Stimulated activated naive CD8-positive, alpha-beta T cell treated with anti-CD3 and anti-CD28 coated beads, Interleukin-15, Interleukin-2, amounts not matched to agents 100 U/mL and 50 U/mL, for 24 hours (primary cell): ENCODE measurements at places on chromosomes 3 and 15.

- no peak for DNase-seq
These were observed 96.2 kb upstream of the KCNMB2 start for GRCh38 chr3:178440043-178440442.

DNA sequence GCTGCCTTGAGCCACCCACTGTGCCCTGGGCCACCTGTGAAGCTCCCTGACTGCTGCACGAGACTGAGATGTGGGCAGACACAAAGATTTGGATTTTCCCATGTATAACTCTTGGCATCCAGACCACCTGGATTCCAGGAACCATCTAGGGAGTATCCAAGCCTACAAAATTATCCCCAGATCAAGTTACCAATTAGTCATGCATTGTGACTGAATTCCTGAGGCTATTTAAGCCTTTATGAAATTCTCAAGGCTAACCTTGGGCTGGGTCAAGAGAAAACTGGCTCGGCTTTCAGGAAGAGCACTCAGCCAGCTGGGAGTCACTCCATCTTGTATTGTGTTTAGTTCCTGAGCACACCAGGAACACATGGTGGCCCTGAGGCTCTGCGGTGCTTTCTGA is 13.3 kb upstream of the ATP13A5 start:
- no peak for DNase-seq

DNA sequence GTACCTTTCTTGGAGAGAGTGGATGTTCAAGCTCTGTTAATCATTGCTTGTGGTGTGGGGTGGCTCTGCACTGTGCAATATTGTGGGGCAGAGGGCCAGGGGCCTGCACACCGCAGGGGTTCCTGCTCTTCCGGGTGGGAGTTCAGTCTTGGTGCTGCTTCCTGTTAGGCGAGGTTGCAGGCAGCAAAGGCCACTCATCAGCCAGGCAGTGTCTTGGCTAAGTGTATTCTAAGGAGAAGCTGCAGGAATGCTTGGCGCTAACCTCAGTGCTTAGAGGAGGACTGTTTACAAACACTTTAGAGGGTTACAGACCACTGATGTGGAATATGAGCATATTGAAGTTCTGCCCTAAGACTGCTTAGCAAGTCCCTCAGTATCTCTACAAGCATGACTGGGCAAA is 81.7 kb downstream of the CEP63 start:
- DNase-seq: no peak

DNA sequence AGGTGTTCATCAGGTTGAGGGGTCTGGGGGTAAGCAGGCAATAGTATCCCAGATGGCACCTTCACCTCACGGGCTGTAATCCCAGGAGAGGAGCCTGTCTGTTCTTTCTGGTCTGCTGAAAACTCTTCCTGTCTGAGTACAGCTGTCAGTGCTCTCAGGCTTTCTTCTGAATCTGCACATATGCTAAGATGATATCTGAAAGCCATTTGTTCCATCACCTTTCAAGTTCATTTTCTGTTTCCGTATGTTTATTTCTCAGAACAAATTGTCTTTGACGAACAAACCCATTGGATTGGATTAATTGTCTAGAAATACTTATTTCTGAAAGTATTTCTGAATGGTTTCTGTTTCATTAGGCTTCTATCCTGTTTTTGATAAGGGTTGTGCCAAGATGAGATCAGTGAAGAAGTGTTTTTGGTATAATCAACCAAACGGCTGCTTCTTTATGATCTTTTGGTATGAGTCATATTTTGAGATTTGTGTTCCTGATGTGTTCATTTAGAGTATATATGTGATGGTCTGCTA is 13.3 kb downstream of the ZNF592 start:
- no peak for DNase-seq

DNA sequence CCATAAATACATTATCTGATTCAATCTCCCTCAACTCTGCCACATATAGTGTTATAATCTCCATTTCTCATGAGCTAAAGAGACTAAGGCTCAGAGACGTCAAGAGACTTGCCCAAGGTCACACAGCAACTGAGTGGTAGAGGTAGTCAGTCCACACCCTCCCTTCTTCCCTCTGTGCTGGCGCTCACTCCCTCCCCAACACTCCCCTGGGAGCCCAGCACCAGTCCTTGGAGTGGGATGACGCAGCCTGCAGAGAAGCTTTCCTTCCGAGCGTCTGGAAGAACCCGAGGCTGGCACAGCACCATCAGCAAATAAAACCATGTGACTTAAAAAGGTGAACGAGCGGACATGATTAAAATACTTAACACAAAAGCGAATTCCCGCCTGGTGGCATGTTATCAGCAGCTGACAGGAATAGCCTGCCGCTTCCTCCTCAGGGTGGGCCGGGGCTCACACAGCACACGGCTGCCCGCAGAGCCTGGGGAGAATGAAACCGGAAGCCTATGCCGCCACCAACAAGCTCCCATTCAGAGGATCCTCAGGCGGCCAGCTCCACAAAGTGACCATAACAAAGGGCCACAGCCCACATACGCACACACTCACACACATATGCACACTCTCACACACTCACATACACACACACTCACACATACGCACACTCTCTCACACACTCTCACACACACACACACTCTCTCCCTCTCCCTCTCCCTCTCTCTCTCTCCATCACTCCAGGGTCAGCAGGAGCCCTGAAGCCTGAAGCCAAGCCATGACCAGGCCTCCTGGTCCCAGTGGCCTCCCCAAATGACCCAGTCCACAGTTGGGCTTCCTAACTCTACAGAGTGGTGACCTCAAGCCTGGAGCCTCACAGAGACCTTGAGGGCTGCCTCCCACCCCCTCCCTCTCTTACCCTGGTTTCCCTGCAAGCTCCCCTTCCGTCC is 120.5 kb downstream of the XXYLT1 start:
- peak; percentile 42 for DNase-seq

DNA sequence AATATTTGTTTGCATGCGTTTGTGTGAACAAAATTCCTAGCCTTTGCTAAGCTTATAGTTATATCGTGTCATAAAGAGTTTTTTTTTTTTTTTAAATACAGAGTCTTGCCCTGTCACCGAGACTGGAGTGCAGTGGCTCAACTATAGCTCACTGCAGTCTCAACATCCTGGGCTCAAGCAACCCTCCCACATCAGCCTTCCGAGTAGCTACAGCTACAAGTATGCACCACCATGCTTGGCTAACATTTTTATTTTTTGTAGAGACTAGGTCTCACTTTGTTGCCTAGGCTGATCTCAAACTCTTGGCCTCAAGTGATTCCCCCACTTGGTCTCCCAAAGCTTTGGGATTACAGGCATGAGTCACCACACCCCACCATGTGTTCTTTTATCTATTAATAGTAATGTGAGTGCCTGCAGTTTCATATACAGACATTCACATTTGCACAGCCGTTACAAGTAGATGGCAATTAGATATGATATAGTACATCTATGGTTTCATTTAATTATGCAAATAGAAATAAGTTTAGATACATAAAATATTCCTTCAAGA is 848.6 kb downstream of the PDCD6IP start:
- DNase-seq: no peak

DNA sequence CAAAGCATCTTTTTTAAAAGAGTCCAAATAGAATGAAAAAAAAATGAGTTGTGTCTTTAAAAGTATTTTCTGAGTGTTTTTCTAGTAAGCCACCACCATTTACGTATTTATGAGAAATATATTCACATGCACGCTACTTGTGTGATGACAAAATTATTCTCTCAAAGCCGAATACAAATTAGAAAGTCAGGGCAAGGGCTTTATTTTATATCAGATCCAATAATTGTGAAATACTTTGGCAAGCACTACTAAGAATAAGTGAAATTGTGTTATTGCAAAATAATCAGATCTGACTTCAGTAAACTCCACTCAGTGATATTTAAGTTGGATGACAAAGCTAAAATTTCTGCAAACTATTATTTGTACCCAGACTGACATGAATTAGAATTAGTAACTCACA is 589.3 kb upstream of the KCNMB2 start:
- no peak for DNase-seq

GRCh38 chr3:144032531-144033239 is 61.1 kb downstream of the DIPK2A start:
- no peak for DNase-seq

DNA sequence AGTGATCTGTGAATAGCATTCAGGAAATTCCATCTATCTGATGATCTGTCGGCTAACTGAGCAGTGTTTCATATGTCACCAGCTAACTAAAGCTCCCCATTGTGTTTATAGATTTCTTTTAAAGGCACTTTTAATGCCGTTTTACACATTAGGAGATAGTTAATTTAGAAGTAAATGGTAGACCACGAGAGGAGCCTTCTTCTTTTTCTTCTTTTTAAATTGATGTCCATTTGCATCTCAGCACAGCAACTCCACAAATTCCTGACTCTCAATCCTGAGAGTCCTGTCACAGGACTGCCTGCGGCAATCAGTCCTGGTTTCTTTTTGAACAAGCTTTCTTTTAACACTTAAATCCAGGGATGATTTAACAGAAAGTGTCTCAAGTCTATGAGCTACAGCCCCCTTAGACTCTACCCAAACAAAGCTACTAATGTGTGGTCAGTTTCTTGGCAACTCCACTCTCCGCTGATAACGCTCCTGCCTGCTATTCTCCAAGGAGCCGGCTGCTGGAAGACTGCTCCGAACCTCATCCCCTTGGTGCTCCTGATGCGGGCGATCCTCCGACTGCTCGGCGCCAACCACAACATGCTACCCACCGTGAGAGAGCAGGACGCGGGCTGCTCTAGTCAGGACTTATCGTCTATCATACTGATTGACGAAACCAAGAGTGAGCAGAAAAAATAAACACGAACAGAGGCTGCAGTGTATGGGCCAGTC is 421.4 kb downstream of the MECOM start:
- DNase-seq: no peak

DNA sequence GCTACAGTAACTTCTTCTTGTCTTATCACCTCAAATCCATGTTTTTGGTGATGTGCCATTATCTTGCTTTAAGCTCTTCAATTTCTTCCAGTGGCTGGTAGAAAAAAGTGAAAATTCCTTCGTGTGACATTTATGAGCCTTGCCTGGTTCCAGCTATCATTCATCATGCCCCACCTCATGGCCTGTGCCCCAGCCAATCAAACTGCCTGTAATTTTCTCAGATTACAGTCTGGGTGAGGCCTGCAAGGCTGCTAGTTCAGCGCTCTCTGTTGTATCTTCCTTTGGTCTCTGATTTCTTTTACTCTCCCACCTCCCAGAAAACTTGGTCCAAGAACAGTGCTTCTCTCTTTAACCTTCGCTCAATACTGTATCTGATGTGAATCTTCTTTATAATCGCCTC is 249.3 kb upstream of the ZNF717 start:
- no peak for DNase-seq

- DNase-seq: no peak
These were observed 46.3 kb upstream of the MFGE8 start for GRCh38 chr15:88959445-88959844.

GRCh38 chr3:20523293-20523692 is 337.3 kb upstream of the SGO1 start:
- no peak for DNase-seq

GRCh38 chr3:46221391-46221790 is 13.3 kb upstream of the CCR1 start:
- DNase-seq: no peak

DNA sequence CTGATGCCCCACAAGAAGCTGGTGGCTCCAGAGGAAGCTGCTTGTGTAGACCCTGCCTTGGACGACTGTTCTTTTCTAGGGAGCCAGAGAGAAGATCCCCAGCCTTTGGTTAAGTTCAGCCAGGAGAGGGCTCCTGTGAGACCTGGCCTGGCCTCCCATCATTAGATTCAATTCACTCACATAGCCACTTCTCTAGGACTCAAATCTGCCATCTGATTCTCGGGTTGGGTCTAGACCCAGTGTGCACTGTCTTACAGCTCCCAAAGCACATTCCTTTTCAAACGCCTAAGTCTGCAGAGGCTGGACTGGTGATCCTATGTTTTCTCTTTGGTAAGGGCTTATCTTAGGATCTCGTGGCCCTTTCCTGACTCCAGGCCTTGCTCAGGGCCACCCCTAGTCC is 81.7 kb upstream of the NPHP3 start:
- DNase-seq: no peak

DNA sequence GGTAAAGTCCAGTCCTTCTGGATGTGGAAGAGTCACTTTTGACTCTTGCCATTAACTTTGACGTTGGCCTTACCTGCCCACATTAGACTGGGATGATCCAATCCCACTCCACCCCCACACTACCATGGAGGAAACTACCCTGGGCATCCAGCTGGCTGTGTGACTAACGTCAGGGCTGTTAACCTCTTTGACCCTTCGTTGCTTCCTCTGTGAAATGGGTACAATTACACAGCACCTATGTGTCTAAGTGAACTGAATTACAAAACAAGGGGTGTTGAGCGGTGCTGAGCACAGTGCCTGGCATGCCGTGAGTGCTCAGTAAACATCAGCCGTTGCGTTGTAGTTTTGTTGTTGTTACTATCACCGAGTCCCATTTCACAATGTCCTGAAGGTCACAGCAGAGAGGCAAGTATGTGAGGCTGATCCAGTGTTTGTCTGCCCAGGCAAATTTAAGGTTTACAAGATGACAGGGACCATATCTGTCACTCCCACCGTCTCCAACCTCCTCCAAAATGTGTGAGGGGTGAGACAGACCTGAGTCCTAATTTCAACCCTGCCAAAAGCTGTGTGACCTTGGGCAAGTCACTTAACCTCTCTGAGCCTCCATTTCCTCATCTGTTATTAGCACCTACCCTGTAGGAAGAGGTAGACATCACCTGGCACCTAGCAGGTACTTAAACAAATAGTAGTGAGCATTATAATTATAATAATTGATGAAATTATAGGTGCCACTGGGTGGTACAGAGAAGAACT is 20.9 kb downstream of the WNT7A start:
- DNase-seq: no peak

DNA sequence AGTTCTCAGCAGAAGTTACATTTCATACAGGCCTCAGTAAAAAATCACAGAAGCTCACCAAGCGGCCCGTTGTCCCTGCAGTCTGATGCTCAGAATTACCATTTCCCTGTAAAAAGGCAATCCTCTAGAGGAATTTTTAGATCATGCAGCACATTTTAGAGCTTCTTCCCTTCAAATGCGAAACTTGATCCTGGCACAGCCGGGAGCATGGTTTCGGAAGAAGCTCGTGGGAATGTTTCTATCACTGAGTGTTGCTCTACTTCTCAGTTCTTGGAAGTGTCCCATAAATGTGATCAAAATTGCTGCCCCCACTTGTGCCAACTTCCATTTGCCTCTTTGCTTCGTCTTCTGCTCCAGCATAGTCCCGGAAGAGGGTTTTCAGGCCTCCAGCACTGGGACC is 3.8 kb upstream of the H1-8 start:
- no peak for DNase-seq
